T-helper 1 cell (primary cell): ENCODE measurements at places on chromosomes 2 and 18.

GRCh38 chr2:45806563-45807358 lies 155.3 kb downstream of the PRKCE start:
- no peak for DNase-seq

DNA sequence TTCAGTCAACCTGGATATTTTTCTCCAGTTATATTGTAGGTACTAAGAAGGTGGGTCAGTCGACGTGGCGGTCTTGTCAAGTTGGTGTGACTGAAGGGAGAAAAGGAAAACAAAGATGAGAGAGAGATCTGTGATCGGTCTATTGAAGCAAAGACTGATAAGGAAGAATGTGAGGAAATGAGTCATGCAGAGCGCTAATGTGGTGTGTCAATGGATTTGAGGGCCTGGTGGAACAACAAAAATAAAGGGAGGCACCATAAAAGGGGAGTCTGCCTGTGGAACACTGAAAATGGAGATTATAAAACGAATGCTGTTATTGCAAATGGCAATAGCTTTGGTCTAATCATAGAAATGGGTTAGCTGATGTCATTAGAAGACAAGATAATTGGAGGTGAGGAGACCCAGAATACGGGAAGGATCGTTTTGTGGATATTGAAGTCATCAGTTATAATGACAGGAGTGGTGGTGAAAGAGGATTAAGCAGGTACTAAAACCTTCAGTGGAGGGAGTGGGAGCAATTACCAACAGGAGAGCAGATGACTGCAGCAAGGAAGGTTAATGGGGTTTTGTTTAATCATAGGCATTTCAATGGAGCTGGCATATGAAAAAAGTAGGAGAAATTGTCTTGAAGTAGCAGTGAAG lies 599.1 kb upstream of the FSHR start:
- no peak for DNase-seq

DNA sequence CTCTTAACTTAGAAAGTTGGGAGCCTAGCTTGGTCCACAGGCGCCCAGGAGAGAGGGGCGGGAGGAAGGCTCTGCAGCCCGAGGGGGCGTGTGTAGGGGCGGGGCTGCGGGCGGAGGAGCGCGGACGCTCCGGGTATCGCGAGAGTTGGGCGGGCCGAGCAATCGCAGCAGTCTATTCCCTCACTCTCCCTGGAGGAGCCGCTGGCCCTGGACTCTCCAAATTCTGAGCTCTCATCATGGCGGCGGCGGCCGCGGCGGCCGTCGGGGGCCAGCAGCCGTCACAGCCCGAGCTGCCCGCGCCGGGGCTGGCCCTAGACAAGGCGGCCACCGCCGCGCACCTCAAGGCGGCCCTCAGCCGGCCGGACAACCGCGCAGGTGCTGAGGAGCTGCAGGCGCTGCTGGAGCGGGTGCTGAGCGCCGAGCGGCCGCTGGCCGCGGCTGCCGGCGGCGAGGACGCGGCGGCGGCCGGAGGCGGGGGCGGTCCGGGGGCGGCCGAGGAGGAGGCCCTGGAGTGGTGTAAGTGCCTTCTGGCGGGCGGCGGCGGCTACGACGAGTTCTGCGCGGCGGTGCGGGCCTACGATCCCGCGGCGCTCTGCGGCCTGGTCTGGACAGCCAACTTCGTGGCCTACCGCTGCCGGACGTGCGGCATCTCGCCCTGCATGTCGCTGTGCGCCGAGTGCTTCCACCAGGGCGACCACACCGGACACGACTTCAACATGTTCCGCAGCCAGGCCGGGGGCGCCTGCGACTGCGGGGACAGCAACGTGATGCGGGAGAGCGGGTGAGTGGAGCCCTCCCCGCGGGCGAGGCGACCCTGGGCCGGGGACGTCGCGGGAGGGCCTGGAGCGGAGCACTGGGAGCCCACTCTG lies at the start of gene UBR3:
UBR3 (plus strand) TSS at position 183 of the 869 bp plus-strand sequence; CDS start at position 237, 54 bp downstream.
- DNase-seq: peak; percentile 90

- DNase-seq: no peak
Measured at GRCh38 chr2:219022041-219022440, 19.3 kb downstream of the CFAP65 start.

- no peak for DNase-seq
Measured at GRCh38 chr2:227185615-227186232, 21.3 kb downstream of the COL4A3 start.

GRCh38 chr18:41789001-41789400 lies 166.0 kb upstream of the PIK3C3 start:
- no peak for DNase-seq

GRCh38 chr18:42176599-42176998 lies 221.6 kb downstream of the PIK3C3 start:
- no peak for DNase-seq

GRCh38 chr18:56890632-56891031 lies 239.5 kb downstream of the WDR7 start:
- no peak for DNase-seq

DNA sequence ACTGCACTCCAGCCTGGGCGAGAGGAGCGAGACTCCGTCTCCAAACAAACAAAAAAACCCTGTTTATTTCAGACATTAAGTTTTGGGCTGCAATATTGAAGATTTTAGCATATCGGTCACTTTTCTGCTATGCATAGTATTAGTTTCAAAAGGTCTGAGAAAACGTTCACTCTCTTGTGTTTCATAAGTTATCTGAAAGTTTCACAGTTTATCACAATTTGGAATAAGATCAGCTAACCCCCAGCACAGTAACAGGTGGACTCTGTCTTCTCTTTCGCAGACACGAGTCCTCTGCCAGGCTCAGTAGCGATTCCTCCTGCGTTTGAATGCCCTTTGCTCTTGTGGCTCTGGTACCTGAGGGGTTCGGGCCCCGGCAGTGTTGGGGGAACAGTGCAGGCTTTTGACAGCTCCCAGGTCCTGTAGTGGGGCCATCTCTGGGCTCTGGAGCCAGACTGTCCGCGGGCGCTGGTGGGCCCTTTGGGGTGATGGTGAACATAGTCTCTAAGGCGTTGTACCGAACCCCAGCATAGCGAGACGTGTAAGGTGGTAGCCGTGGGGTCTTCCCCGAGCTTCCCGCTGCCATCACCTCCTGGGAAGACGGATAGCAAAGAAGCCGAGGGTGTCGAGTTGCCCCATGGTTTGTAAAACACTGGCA lies 20.4 kb downstream of the NFATC1 start:
- DNase-seq: no peak

DNA sequence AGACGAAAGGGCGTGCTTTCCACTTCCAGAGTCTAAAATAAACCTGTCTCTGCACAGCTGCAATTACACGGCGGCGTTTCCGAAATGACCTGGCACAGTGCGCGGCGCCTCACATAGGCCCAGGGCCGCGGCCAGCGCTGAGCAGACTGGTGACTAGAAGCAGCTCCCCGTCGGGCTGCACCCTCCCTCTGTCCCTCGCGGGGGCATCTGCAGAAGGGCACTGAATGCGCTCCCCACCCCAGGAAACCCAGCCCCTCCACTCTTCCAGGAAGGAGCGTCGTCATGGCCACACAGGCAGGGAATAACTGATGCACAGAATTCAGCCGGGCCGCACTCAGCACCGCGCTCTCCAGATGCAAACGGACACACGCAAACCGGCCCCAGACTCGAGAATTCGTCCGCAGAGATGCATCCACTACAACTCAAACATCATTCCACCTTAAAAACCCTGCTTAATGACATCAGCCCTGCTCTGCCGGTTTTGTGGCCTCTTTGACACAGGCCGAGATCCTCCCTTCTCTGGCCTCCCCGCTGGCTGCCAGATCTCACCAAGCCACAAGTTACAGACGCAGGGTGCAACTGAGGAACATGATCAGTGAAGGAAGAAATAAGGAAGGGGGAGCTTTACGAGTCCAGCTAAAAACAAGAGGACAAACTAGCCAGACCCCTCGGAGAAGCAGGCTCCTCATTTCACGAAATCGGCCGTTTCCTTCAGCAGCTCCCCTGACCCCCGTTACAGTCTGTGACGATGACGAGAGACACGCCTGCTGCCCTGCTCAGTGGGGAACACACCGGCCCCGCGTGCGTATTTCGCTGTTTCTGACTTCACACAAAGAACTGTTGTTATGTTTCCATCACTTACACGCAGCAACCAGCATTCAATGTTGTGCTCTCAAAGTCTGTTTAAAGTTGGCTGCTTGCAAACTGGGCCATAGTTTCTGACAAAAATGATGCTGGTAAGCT lies 40.2 kb downstream of the MBP start:
- no peak for DNase-seq

- DNase-seq: no peak
Measured at GRCh38 chr18:62407660-62408059, 82.5 kb downstream of the TNFRSF11A start.

GRCh38 chr2:65300761-65301711 lies 73.4 kb downstream of the ACTR2 start:
- DNase-seq: peak; percentile 56

DNA sequence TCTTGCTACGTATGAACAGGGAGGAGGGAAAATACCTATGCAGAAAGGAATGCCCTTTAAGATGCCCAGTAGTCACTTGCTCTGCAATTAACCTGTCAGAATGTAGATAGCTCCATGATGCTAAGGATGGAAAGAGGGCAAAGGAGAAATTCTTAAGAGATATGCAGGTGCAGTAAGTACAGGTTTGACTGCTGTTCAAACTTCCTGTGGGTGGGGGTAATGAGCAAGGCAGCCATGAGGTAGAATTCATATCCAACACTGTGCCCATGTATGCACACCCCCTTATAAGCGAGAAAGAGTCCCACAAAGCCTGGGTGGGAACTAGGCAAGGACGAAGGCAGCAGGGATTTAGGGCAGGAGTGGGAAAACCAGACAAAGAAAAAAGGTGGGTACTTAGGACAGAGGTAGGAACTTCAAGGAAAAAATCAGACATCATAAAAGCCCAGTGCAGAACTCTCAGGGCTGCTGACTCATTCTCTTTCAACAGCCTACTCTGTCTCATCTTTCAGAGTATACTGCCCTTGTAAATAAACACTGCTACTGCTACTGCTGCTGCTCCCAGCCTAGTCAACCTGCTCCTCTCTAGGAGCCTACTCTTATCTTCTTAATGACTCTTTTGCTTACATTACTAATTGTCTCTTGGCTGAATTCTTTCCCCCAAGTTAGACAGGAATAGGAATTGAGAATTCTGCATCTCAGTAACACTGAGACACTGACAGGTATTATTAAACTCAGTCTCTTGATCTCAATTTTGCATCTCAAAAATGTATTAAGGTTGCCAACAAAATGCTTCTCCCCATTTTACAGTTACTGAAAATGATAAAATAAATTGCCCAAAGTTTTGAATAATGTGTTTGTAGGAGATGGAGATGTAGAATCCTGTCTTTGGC lies 189.0 kb downstream of the PTH2R start:
- no peak for DNase-seq

DNA sequence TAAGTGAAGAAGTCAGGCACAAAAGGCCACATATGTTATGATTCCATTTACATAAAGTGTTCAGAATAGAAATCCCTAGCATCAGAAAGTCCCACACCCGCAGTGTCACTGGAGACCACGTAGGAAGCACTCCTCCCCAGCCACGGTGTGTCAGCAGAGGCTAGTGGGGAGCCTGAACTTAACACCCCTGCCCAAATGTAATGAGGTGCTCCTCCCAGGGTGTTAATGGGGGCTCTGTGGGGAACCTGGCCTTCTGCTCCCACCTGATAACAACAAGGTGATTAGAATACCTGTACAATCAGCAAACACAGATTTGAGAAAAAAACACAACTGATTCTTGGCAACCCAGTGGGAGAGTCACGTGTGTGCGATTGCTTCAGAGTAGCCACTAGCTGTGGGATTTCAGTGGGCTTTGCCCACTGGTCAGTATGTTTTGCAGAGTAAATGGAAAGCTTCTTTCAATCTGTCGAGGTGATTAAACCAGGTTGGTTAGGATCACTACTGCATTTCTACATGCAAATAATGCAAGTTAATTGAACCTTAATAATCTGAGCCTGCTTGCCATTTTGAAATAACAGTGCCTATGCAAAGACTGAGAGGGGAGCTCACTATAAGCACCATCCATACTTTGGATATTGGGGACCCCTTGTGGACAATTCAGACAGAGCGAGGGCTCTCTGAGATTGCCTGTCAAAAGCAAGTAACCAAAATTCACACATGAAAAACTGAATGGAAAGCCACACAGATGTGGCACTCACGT lies 20.6 kb upstream of the ATRAID start:
- DNase-seq: peak; percentile 29

- DNase-seq: no peak
Measured at GRCh38 chr18:54647176-54647575, 56.1 kb downstream of the DYNAP start.

- DNase-seq: no peak
Measured at GRCh38 chr18:9380621-9381395, 46.2 kb downstream of the TWSG1 start.

DNA sequence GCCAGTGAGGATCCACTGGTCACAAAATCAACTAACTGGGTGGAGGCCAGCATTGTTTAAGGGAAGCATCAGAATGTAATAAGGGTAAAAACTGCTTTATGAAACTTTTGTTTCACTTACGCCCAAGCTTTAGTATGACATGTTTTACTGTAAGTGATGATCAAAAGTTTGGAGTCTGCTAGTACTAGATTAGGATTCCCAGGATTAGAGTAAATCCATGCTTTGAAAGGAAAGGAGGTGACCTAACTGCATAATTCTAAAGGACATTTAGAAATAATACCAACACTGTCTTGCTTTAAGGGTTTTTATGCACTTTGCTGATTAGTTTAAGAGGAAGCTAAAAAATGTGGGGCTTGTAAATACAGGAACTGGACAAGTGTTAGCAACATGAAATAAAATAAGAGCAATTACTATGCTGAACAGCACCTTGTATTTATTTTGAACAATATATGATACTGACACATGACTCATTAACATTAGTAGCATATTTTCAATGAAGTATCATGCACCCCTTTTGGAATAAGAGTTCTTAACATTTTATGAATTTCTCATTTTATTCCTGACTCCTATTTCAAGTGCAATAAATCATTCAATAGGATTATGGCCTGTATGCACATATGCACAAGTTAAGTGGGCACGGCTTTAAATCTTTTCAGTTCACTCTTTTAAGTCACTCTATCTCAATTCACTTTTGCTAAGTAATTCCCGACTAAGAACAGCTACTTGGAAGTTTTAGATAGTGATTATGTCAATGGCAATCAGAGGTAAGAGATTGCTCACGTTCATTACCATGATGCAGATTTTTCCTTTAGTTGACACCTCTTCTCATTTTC lies 62.5 kb downstream of the STK39 start:
- DNase-seq: no peak

- no peak for DNase-seq
Measured at GRCh38 chr2:224849264-224849663, 133.1 kb upstream of the CCDC195 start.

DNA sequence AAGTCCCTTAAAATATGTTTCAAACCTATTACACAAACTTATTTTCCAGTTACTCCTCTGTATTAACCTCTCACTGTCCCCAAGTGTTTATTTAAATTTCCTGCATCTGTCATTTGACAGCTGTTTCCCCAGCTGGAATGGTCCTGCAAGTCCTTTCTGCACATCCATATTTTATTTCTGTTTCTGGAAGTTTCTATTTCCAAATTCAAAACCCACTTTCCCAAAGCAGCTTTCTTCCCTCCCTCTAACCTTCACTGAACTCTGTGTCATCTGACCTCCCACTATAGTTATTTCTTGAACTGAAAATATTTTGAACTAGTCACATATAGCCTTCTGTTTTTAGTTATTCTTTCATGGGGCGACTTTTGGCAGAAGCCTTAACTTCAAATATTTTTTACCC lies 459.4 kb upstream of the MC4R start:
- no peak for DNase-seq

- DNase-seq: no peak
Measured at GRCh38 chr2:138177693-138178092, 213.4 kb downstream of the HNMT start.

- no peak for DNase-seq
Measured at GRCh38 chr2:14626873-14627272, 5.6 kb upstream of the LRATD1 start.

GRCh38 chr18:30094556-30094955 lies 948.0 kb downstream of the DSC3 start:
- DNase-seq: no peak
